Right ventricle myocardium superior (tissue), 1 donor: ENCODE measurements at places on chromosomes 2 and 18.

- no peak for DNase-seq
Measured at GRCh38 chr2:30232801-30233130, 1.4 kb downstream of the LBH start.

GRCh38 chr2:99205491-99205890 lies 24.5 kb downstream of the MRPL30 start:
- DNase-seq: no peak

GRCh38 chr2:231866450-231866849 lies 59.7 kb downstream of the NPPC start:
- DNase-seq: no peak

- no peak for DNase-seq
Measured at GRCh38 chr2:71686781-71687180, 233.4 kb downstream of the DYSF start.

GRCh38 chr2:206040525-206040924 lies 45.4 kb downstream of the INO80D start:
- no peak for DNase-seq

GRCh38 chr2:157261199-157261782 lies 3.8 kb downstream of the GALNT5 start:
- DNase-seq: no peak
